ENCODE measurements at places on chromosomes 3 and 15.

- H3K36me3 ChIP-seq = peaks cover 4% of the 10 kb centered on the region
- H3K4me1 ChIP-seq = peaks cover 31% of the 10 kb centered on the region
- DNase-seq = no peak
- peak overlapping the region; percentile 34 for H3K4me3 ChIP-seq
These were observed 12.5 kb downstream of the MBNL1 start for GRCh38 chr3:152281133-152281713.

DNA sequence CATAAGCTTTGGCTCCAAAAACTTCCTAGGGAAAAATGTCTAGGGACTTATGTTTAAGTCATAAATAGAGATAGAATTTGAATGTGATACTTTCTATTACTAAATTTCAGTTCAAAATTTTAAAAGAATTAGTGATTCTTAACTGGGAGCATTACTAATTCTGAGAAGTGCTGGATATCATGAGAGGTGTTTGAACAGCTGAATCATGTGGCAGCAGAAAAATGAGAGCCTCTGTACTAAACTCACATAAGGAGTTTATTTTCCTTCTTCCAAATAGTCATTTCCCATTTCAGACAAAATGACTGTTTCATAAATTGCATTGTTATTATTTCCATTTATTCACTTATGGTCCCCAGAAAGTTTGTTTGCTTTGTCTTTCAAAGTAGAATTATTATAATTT, 62.7 kb downstream of the SLMAP start:
- H3K27me3 ChIP-seq = no peaks in the 10 kb centered on the region
- H3K4me3 ChIP-seq = no peak overlapping the region
- DNase-seq = no peak
- H3K36me3 ChIP-seq = no peaks in the 10 kb centered on the region
- no peak overlapping the region for H3K27ac ChIP-seq

DNA sequence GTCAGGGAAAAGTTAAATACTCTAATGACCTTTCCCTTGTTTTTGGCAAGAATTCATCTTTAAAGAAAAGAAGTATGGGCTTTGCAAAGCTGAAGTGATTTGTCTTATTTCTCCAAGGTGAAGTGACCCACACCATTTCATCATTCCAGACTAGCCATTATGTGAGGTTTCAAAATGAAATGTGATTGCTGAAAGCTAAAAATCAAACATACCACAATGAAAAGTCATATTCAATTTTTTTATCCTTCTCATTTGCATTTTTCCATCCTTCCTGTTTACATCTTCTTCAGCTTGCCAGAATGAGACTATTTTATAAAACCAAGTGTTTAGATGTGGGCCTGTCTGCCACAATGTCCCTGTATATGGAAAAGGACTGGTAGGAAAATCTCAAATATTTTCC, 142.3 kb upstream of the STRIT1 start:
- no peak for DNase-seq
- H3K4me1 ChIP-seq = no peaks in the 10 kb centered on the region
- no peaks in the 10 kb centered on the region for H3K27me3 ChIP-seq
- H3K27ac ChIP-seq = no peak overlapping the region
- no peak overlapping the region for H3K4me3 ChIP-seq

GRCh38 chr3:192060160-192060781, 599.3 kb downstream of the PYDC2 start:
- no peak overlapping the region for H3K27ac ChIP-seq
- H3K36me3 ChIP-seq = no peaks in the 10 kb centered on the region
- no peaks in the 10 kb centered on the region for H3K27me3 ChIP-seq
- DNase-seq = no peak

- H3K4me3 ChIP-seq = no peak overlapping the region
- no peak overlapping the region for H3K27ac ChIP-seq
- no peaks in the 10 kb centered on the region for H3K36me3 ChIP-seq
These were observed 64.5 kb upstream of the KLF13 start for GRCh38 chr15:31262143-31262530.

DNA sequence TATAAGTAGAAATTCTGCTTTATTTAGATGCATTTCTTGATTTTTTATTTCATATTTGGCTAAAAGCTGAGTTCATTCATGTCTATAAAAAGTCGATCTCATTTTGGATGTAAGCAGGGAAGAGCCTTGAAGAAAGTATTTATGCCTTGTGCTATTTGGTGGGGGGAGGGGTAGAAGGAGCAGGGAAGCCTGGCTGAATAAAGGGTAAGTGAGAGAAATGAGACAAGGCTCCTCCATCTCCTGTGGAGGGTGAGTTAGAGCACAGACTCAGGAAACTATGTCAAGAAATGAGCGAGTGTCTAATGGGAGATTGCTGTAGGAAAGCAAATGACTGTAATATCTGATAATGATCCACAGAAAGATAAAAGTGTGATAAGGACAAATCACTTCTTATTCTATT, 121.8 kb upstream of the ATP11B start:
- H3K27me3 ChIP-seq = no peaks in the 10 kb centered on the region
- H3K4me1 ChIP-seq = no peaks in the 10 kb centered on the region
- no peak for DNase-seq
- H3K4me3 ChIP-seq = no peak overlapping the region
- no peaks in the 10 kb centered on the region for H3K36me3 ChIP-seq

GRCh38 chr15:66779331-66780009, 77.4 kb downstream of the SMAD6 start:
- no peaks in the 10 kb centered on the region for H3K4me1 ChIP-seq
- H3K4me3 ChIP-seq = no peak overlapping the region
- no peaks in the 10 kb centered on the region for H3K27me3 ChIP-seq
- no peaks in the 10 kb centered on the region for H3K36me3 ChIP-seq

DNA sequence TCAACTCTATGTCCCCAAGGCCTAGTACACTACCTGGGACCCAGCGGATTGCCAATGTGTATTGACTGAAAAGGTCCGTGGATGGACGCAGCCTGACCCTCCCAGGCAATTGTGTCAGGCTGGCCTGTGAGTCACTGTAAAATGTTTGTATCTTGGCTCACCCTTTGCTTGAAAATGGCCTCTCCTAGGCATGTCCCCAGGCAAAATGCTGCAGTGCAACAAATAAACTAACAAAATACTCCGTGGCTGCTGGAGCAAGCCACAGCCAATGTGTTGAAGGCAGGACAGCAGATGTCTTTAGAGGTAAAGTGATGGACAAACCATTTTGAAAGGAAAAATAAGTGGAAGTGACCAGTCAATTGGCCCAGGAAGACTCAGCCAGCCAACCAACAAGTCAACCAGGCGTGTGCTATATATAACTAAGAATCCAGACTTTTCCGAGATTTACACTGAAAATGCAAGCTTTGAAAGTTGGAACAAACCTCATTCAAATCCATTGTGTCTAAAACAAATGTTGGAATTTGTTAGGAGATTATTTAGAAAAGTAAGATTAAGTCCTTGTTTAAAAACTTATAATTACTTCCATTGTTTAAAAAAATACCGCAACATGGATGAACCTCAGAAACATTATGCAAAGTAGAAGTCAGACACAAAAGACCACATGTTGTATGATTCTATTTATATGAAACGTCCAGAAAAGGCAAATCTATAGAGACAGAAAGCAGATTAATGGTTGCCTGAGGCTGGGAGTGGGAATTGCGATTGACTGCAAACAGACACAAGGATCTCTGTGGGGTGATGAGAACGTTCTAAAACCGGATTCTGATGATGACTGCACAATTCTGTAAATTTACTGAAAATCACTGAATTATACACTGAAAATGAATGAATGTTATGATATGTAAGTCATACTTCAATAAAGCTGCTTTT, 191.2 kb downstream of the TLE3 start:
- no peak for DNase-seq
- H3K27ac ChIP-seq = no peak overlapping the region
- no peaks in the 10 kb centered on the region for H3K27me3 ChIP-seq
- H3K4me3 ChIP-seq = no peak overlapping the region

Data from CD4-positive, alpha-beta T cell (primary cell).